ENCODE measurements at places on chromosomes 6 and 20.
A peak's percentile ranks its signal among the peaks of the same experiment; 100 is the strongest.

GRCh38 chr6:32867554-32868256, 13.7 kb downstream of the PSMB9 start:
- no peak for DNase-seq

- DNase-seq, result no peak
These were observed 3.1 kb downstream of the TRAPPC3L start for GRCh38 chr6:116542426-116542825.

DNA sequence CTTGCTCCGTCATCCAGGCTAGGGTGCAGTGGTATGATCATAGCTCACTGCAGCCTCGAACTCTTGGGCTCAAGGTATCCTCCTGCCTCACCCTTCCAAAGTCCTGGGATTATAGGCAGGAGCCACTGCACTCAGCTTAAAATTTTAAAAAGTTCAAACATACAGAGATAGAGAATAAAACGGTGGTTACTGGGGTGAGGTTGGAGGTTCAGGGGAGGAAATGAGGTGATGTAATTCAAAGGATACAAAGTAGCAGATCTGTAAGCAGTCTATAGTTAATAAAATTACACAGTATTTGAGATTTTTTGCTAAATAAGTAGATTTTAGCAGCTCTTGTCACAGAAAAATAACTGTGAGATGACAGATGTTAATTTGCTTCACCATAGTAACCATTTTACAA, 7.5 kb upstream of the AFG1L start:
- DNase-seq, result no peak

GRCh38 chr6:3687847-3688246, 63.7 kb downstream of the PXDC1 start:
- DNase-seq, result no peak

- no peak for DNase-seq
These were observed 1033.3 kb upstream of the EYS start for GRCh38 chr6:66740346-66740745.

DNA sequence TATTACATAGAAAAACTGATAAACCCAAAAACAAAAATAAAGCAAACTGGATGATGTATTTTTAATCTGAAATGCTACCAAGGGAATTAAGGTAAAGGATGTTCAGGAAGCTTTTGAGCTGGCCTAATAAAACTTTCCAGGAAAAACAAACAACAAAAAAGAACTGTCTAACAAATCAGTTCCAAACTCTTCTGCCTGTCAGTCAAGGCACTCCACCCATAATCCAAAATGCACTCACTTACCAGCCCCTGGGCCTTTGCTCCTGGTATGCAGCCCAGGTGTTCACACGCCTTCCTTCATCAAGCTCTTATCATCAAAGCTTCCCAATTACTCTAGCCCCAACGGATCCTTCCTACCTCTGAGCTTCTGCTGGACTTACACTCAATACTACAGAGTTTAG, 3.7 kb downstream of the EXOC2 start:
- DNase-seq, result no peak

- DNase-seq, result no peak
These were observed 52.0 kb upstream of the MTHFD1L start for GRCh38 chr6:150813319-150813992.

DNA sequence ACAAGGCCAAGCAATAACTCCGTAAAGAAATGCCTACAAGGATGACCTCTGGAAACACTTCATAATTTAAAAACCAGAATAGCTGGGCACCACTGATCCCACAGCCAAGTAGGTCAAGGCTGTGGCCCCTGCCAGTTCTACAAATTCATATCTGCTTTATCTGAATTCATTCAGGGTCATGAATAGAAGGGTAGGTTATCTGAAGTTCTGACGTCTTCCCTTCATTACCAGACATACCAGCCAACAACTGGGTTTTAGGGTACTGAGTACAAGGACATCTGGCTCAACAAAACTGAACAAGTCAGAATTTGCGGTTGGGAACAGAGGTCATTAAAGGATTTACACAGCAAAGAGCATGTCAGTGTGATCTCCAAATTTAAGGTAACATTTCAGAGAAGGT, 26.0 kb downstream of the MAP3K5 start:
- no peak for DNase-seq

- DNase-seq, result peak; percentile 11
These were observed 311.2 kb downstream of the ESR1 start for GRCh38 chr6:152118678-152119077.

Measured in suppressor macrophage (primary cell).